ENCODE measurements at places on chromosomes 3 and 15. TPM values are rescaled to one million over a fixed set of nuclear protein-coding genes. Genes with fewer than 3 reads are reported as not detected.

- H3K27me3 ChIP-seq: no peaks in the 10 kb centered on the region
- no peak overlapping the region for H3K4me3 ChIP-seq
- peak; percentile 12 for DNase-seq
- peak overlapping the region; percentile 86 for H3K27ac ChIP-seq
Observed at GRCh38 chr3:46670000-46670890, 23.2 kb downstream of the ALS2CL start.

- H3K4me1 ChIP-seq: no peaks in the 10 kb centered on the region
- peak overlapping the region; percentile 60 for H3K27ac ChIP-seq
- H3K36me3 ChIP-seq: no peaks in the 10 kb centered on the region
- no peak for DNase-seq
- no peaks in the 10 kb centered on the region for H3K27me3 ChIP-seq
- no peak overlapping the region for H3K4me3 ChIP-seq
Observed at GRCh38 chr3:140249188-140249587, 314.2 kb downstream of the CLSTN2 start.

DNA sequence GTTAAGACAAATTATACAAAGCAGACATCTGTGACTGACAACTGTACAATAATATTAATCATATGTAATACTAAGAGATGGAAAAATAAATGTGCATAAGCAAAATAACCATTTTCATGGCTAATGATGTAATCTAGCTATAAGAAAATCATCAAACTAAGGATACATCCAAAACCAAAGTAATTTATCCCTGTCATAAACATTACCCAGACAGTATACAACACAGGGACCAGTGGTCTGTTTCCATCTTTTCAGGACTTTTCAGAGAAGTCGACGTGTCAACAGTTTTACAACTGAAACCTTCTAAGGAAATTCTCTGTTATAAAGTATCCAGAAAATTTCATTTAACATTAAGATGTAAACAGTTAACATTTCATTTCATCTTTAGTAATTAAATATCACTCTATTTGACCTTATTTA lies 11.0 kb downstream of the THBS1 start:
- DNase-seq: no peak
- peaks cover 13% of the 10 kb centered on the region for H3K4me1 ChIP-seq
- H3K4me3 ChIP-seq: no peak overlapping the region
- H3K27me3 ChIP-seq: no peaks in the 10 kb centered on the region

DNA sequence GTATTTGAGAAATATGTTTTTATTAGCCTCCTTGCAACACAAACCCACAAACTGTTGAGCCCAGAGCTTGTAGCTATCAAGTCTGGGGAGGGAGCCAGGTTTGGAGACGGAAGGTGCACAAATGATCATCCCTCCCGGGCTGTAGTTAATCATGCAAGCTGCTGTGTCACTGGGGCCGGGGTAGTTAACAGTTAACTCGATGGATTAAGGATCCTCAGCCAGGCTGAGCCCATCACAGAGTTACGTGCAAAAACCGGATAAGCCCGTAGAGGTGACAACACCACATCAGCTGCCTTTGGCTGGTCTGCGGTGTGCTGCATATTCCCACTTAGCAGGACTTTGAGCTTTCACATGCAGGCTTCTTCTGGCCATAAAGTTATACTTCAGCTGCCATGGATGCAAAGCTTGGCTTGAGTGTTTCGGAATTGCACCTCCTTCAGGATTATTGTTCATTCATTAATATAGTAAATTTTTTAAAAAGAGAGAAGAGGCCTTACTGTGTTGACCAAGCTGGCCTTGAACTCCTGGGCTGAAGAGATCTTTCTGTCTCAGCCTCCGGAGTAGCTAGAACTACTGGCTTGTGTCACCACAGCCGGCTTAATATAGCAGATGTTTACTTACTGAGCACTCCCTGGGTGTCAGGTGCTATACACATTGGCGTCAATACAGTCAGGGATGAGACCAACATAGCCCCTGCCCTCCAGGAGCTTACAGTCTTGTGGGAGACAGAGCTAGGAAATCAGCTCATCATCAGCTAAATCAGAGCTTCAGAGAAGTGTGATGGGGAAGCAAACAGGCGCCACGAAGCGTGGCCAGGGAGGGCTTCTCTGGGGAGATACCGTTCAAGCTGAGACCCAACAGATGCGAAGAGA lies 226.8 kb upstream of the BHLHE40 start:
- H3K27me3 ChIP-seq: no peaks in the 10 kb centered on the region
- H3K4me3 ChIP-seq: no peak overlapping the region
- no peak for DNase-seq

The FANCD2 gene
- total RNA-seq: 0.77 TPM

Measured in left ventricle myocardium inferior (tissue), 1 donor.